ENCODE measurements at places on chromosomes 2 and 18.
A peak's percentile ranks its signal among the peaks of the same experiment; 100 is the strongest.

DNA sequence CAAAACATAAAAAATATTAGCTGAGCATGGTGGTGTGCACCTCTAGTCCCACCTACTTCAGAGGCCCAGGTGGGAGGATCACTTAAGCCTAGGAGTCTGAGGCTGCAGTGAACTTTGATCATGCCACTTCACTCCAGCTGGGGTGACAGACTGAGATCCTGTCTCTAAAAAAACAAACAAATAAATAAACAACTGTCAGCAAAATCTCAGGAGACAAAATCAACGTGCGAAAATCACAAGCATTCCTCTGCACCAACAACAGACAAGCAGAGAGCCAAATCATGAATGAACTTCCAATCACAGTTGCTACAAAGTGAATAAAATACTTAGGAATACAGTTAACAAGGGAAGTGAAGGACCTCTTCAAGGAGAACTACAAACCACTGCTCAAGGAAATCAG is 58.8 kb downstream of the TBR1 start:
- DNase-seq, result no peak

- DNase-seq, result peak; percentile 72
These were observed 3.9 kb downstream of the SKOR2 start for GRCh38 chr18:47247416-47248114.

- no peak for DNase-seq
These were observed 32.7 kb upstream of the ABCA12 start for GRCh38 chr2:215171151-215171550.

- no peak for DNase-seq
These were observed 13.1 kb downstream of the DSG2 start for GRCh38 chr18:31511098-31511497.

GRCh38 chr18:629269-630150 is 27.9 kb upstream of the TYMS start:
- DNase-seq, result no peak

DNA sequence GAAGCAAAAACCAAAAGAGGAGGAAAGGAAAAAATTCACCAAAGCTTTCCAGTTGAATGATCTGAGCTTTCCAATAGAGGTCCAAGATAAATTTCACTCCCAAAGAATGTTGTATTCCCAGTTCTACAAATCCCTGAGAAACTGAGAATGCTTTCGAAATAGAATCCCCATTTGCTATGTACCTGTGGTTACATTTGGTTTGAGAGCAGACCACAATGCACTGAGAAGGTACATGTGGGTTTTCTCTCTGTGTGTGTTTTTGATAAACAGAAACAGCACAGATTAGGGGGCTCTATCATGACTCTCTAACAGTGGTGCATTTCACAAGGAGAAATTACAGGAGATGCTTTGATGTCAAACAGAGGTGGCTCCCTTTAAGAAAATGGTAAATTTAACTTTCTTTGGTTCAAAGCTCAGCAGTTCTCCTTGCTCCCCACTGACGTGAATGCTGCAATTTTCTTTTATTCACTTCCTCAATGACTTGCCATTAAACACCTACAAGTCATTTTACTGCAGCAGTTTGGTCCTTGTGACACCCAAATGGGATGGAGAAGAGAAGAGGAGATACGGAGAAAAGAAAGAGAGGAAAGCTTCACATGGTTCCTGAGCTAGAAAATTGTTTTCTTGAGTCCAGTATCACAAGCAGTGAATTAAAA is 108.7 kb downstream of the EPHA4 start:
- DNase-seq, result no peak

DNA sequence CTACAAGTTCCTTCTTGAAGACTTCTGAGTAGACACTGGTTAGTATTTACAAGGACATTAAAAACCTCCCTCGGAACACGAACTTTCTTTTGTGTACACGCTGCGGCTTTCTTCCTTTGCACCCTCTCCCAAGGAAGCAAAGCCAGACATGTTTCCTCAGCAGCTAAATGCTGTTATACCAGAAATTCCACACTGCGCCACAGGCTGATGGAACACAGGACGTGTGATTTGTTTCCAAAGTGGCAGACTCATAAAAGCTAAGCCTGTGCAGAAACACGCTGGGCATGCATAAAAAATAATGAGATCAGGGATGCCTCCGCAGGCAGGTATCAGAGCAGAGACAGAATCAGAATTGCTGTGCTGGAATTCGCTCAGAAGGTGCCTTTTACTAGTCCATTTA is 73.0 kb upstream of the RGPD5 start:
- DNase-seq, result no peak

- no peak for DNase-seq
These were observed 410.7 kb upstream of the DSEL start for GRCh38 chr18:67926929-67927864.

- no peak for DNase-seq
These were observed 153.8 kb downstream of the TTC32 start for GRCh38 chr2:19748073-19748375.

- DNase-seq, result no peak
These were observed 256.5 kb downstream of the CELF4 start for GRCh38 chr18:37309059-37309458.

DNA sequence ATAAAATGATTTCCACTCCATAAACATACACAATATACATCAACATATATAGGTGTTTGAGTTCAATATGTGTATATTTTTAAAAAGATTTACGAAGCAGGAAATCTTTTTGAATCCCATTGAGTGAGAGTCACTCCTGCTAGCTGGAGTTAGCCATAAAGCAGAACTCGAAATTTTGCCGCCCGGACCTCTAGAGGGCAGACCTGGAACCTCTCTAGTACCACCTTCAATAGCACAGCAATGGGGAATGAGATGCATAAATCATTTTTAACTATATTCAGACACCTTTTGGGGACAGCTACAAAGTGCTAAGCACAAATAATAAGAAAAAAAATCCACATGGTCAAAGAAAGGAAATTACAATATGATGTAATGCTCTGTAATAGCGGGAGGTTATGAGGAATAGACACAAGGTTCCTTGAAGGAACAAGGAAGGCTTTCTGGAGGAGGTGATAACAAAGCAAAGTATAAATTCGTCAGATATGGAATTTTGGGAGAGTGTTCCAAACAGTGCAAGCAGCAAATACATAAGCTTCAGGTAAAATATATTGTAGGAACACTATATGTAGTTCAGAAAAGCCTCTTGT is 533.4 kb downstream of the ERBB4 start:
- DNase-seq, result peak; percentile 50

- no peak for DNase-seq
These were observed 313.4 kb upstream of the CCDC68 start for GRCh38 chr18:55272510-55273243.

Data from ecto neural progenitor cell (in vitro differentiated cells).